ENCODE measurements at places on chromosomes 13 and 19. TPM values are rescaled to one million over a fixed set of nuclear protein-coding genes. Genes with fewer than 3 reads are reported as not detected.

The FXYD1 gene
- not detected for total RNA-seq

The LILRB1 gene
- 2.3 TPM for total RNA-seq

The LYPD3 gene
- 1.8 TPM for total RNA-seq

The TSKS gene
- total RNA-seq: 2.0 TPM

The PDE4C gene
- 0.65 TPM for total RNA-seq

DNA sequence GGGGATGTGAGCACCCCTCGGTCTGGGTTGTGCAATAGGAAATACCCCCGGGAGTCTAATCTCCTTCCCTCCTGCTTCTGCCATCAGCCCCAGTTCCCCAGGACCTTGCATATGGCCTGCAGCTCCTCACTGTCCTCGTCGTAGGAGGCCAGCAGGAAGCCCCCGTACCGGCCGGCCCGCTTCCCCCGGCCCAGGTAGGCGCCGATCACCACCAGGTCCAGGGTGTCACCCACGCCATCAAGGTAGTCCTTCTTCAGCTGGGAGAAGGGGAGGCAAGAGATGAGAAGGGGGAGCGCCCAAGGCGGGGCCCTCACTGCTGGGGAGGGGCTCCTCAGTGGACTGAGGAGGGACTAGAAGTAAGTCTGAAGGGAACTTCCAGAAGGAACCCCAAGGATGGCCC, 10.4 kb upstream of the PLA2G4C start:
- no peak for DNase-seq
- H3K27me3 ChIP-seq: no peaks in the 10 kb centered on the region

- H3K27ac ChIP-seq: no peak overlapping the region
- no peak for DNase-seq
- no peaks in the 10 kb centered on the region for H3K27me3 ChIP-seq
- H3K4me3 ChIP-seq: no peak overlapping the region
These were observed 158.8 kb upstream of the DACH1 start for GRCh38 chr13:72025836-72026235.

GRCh38 chr13:66842766-66843165, 387.4 kb downstream of the PCDH9 start:
- DNase-seq: no peak
- H3K27me3 ChIP-seq: no peaks in the 10 kb centered on the region
- H3K36me3 ChIP-seq: no peaks in the 10 kb centered on the region
- H3K4me1 ChIP-seq: no peaks in the 10 kb centered on the region

GRCh38 chr19:46849610-46850009, 1.0 kb downstream of the AP2S1 start:
- peak overlapping the region; percentile 88 for H3K27ac ChIP-seq
- H3K36me3 ChIP-seq: peaks cover 6% of the 10 kb centered on the region
- peaks cover 25% of the 10 kb centered on the region for H3K4me1 ChIP-seq
- no peak for DNase-seq

GRCh38 chr19:46014941-46015686, 7.7 kb downstream of the PGLYRP1 start:
- DNase-seq: peak; percentile 76
- H3K4me1 ChIP-seq: peaks cover 11% of the 10 kb centered on the region
- H3K36me3 ChIP-seq: peaks cover 10% of the 10 kb centered on the region
- H3K4me3 ChIP-seq: peak overlapping the region; percentile 82
- H3K27ac ChIP-seq: no peak overlapping the region
- H3K27me3 ChIP-seq: peaks cover 13% of the 10 kb centered on the region
